ENCODE measurements at places on chromosomes 4 and X.

DNA sequence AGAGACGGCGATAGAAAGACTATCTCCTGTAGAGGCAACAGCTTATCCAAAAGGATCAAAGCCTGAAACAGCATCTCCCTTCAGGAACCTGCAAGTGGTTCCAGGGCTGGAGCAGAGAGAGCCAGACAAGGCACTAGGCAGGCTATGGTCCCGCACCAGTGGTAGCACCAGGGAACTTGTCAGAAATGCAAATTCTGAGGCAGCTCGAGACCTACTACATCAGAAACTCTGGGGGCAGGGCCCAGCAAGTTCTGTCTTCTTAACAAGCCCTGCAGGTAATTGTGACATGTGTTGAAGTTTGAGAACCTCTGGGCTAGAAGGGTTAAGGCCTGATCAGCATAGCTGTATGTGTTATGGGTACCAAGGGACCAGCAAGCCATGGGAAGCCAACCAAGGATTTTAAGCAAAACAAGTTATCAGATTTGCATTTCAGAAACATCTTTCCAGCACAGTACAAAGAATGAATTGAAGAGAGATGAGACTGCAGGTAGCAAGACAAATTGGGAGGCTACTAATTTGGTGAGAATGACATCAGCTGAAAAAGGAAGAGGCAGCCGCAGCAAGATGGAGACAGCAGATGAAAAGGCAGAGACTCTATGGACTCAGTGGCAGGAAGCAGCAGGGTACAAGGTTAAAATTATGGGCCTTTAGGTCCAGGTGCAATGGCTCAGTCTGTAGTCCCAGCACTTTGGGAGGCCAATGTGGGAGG lies 139.7 kb downstream of the TSPAN5 start:
- no peak for DNase-seq

- DNase-seq = no peak
Measured at GRCh38 chrX:47420265-47420664, 49.9 kb downstream of the ZNF157 start.

DNA sequence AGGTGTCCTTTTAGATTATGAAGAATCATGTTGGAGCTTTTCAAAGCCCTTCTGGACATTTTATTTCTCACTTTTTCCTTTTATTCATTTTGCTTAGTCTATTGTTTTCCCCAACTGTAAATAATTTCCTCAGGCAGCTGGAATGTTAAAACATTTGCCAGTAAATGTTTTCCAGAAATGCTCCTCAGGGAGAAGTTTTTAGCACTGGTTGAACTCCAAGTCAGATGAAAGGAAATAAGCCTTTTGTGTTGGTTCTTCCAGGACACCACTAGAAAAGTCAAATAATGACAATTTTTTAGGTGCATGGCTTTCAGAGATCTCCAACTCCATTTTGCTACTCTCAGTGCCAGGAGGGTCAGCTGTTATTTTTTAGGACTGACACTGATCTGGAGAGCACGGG lies 127.9 kb downstream of the IL13RA2 start:
- no peak for DNase-seq

DNA sequence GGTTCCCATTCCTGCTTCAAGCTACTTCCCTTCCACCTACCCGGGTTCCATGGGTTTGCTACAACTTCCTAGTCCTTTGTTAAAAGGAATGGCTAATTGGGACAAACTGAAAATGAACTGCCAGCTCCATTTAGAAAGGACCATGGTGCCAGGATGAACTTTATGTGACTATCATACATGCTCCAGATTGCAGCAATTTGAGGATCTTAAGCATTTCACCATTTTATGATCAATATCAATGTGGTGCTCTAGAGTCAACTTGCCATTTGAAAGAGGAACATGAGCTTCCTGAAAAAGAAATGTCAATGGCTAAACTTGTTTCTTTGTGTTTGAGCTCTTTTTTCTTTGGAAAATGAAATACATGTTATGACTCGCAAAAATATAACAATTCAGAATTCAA lies 92.7 kb upstream of the IL15 start:
- no peak for DNase-seq

GRCh38 chrX:132216283-132216682 lies 3.0 kb downstream of the RAP2C start:
- no peak for DNase-seq

GRCh38 chr4:112234952-112235609 lies 3.5 kb downstream of the AP1AR start:
- DNase-seq = peak; percentile 40

- DNase-seq = no peak
Measured at GRCh38 chr4:89712141-89712540, 124.8 kb downstream of the SNCA start.

DNA sequence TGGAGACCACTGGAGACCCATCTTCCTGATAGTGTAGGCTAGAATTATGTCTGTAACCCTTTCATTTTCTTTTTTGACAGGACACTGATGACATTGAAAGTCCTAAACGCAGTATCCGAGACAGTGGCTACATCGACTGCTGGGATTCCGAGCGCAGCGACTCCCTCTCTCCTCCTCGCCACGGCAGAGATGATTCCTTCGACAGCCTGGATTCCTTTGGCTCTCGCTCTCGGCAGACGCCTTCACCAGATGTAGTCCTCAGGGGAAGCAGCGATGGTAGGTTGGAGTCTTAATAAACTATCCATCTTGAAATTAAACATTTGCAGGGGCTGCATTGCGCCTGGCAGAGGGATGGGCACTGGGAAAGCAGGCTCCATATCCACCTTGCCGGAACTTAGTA lies 75.4 kb downstream of the LIMCH1 start:
- peak; percentile 64 for DNase-seq

- peak; percentile 45 for DNase-seq
Measured at GRCh38 chr4:84826681-84827080, 139.8 kb downstream of the WDFY3 start.

DNA sequence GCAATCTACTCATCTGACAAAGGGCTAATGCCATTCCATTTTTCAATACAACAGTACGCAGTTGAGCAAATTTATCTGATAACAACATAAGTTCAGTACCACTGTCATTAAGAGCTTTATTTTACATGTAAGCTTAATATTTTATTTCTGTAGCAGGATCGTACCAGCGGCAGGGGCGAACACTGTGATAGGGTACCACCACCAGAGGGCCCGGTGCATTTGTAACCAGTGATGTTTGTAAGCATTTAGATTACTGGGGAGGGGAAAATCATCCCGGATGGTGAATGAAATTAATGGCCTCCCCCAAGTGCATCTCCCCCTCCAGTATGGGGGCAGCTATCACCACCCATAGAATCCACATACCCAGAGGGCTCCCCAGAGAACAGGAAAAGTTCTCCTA lies 179.0 kb downstream of the ADGRA3 start:
- no peak for DNase-seq

DNA sequence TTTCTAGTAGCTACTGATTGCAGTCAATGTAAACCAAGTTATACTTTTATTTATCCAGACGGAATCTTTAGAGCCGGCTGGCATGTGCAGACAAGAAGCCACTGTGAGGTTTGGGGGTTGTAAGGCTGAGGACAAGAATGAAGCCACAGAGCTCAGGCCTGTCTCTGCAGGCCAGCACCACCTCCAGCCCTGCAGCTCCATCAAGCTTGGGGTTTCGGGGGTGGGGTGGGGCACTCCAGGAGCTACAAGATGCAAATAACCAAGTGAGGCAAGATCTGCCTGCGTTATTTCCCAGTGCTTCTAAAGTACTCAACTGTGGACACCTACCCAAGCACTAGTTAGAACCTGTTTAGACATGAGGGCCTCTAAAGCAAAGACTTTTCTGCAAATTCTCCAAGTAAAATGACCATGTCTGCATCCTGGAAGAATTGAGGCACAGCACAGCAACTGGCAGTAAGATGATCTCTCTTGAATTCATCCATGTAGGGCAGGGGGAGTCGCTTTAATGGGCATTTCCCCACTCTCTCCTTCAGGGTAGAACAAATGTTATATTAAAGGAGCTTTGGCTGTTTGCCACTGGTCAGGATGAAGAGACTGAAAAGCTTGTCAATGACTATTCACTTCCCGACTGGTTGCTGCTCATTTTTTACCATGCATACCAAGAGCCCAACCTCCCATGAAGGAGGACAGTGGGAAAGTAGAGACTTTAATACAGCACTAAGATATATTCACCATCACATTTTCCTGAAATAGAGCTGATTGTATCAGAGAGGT lies 222.5 kb downstream of the MGST2 start:
- peak; percentile 54 for DNase-seq

DNA sequence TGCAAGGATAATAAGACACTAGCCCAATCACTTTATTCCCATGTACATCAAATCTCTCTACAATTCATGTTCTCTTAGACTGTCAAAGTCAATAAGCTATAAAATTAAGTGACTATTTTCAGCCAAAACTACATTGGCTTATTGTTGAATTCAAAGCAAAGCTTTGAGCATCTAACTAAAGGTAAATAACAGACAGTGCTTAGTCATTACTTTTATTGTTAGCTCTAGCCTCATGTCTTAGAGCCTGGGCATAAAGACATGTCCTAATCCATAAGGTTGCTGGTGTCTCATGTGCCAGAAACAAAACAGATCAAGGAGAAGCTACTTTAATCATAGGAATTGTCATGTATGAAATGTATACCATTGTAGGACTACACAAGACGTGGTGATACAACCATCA lies 103.1 kb upstream of the UNC5C start:
- no peak for DNase-seq

DNA sequence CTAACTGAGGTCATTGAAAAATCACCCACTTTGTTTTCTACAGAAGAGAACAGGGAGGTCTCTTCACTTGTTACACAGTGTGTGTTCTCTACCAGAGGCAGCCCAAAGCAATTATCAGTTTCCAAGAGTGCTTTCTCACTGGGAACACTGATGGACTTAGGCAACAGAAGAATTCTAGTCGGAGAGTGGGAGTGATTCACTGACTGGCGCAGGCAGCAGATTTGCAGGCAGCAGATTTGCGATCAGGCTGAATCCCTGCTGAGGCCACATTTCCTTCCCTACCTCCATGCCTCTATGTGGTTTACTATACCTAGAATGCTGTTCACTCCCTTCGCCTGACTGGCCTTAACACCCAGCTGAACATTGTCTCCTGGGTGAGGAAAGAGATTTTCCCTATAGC lies 6.6 kb downstream of the OCIAD2 start:
- no peak for DNase-seq

DNA sequence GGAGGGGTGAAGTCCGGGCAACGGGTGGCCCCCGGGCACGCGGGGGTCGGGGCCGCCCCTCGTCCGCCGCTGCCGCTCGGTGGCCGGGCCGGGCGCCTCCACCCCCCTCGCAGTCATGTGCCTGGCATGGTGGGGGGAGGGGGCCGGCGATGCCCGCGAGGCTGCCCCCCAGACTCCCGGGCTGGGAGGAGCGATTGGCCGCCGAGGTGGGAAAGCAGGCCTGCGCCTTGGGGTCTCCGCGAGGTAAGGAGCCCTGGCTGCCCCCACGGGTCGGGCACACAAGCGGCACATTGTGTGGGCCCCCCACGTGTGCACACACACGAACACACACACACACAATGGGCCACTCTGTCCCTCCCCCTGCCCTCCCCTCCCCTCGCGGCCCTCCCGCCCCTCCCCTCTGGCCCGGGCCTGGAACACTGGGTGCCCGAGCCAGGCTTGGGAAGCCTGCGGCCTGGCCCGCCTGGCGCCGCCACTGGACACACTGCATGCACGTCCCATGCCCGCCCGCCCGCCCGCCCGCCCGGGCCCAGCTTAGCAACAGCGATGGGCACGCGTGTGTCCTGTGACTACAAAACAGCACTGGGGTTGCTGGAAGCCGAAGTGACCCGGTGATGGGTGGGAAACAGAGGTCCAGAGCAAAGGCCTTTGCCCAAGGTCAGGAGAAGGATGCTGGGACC lies 1.3 kb downstream of the SLC6A8 start:
- DNase-seq = no peak

DNA sequence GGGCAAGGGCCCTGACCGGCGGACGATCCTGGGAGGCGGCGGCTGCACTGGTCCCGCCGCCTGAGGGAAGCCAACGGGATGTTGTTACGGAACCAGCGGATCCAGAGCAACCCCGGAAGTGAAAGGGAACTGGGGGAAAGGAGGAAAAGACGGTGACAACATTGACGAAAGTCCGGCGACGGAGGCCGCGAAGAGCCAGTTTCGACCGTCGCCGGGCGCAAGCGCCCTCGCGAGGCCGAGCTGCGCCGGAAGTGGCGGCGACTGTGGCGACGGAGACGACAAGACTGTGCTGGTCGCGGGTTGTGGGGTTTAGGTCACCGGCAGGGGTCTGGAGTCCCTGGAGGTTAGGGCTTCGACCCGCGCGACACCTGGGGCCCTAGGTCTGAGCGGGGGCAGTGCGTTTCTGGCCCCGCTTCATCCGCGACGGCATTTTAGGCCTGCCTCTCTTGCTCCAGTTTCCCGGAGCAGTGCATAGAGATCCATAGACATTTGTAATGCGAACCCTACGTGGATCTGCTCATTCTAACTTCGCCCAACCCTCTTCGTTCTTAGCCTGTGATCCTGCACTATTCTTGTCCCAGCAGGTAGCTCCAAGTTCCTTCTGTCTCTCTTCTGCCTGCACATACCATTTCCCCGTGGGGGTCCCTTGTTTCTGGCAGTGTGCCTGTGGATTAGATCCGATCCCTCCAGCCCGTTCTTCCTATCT lies at the start of gene BOD1L1:
Gene BOD1L1, minus strand, starts transcription at position 120 of the 706 bp plus-strand sequence. CDS start 138 bp downstream, outside the sequence.
- peak; percentile 81 for DNase-seq

DNA sequence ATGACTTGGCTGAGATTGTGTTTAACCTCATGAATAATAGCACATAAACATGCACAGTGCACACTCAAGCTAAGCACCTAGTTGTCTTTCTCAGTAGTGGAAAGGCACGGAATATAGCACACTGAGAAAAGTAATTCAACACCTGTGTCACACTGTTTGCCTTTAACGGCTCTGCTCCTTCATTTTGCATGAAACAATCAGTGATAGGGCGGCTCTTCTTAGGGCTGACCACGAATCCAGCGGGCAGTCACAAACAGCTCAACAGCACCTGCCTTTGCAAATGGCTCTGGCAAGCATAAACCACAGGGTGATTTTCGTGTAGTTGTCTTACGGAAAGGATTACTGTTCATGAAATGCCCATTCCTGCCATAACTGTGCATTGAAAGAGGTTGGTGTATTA lies 954.0 kb upstream of the TENM3 start:
- DNase-seq = no peak

DNA sequence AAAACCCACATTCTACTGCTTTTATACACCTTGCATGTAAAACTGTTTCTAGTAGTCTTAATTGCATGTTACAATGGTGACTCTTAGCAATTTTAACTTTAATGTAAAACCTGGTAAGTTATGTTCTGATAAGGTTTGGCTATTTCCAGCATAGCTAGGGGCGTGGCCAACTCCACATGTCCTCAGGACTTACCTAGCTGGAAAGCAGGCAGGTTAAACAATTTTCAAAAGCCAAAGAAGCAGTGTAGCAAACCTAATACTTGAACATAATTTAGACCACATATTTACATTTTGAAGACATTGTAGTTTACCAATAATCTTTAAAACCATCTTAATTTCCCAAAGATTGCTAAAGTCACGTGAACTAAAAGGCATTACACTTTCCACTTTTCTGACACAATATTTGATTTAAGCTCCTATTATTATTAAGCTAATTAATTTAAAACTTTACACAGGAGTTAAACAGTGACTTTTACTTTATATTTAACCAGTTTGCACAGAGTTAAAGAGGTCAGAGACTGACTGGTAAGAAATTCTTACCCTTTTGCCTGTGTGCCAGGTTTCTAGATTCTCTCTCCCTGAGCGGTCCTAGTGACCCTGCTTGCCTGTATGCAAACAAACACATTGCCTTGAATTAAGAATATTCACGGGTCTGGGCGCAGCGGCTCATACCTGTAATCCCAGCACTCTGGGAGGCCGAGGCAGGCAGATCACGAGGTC lies 88.2 kb downstream of the GLUD2 start:
- no peak for DNase-seq

All from SJCRH30 (cell line).